ENCODE measurements at places on chromosomes 7 and 10.

DNA sequence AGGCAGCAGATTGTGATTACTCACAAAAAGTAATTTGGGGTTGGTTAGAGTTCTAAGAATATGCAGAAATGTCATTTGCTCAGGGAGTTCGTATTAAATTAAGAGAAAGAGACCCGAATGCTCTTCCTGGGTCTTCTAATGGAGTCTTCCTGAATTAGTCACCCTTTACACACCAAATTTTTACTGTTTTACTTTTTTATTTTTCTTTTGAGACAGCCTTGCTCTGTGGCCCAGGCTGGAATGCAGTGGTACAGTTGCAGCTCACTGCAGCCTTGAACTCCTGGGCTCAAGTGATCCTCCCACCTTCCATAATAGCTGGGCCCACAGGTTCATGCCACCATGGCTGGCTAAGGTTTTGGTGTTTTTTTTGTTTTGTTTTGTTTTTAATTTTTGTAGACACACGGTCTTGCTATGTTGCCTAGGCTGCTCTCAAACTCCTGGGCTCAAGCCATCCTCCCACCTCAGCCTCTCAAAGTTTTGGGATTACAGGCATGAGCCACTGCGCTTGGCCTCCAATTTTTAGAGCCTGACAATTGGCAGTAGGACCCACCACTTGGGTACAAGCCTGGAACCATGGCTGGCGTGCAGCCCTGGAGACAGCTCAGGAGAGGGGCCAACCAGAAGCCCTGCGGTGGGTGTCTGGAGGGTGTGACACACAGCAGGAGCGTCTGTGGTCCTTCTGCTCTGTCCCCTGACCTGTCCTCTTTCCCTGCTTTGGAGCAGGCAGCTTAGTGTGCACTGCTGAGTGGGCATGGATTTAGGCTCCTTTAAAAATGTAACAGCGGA is 16.4 kb upstream of the BHLHA15 start:
- DNase-seq: peak; percentile 20

DNA sequence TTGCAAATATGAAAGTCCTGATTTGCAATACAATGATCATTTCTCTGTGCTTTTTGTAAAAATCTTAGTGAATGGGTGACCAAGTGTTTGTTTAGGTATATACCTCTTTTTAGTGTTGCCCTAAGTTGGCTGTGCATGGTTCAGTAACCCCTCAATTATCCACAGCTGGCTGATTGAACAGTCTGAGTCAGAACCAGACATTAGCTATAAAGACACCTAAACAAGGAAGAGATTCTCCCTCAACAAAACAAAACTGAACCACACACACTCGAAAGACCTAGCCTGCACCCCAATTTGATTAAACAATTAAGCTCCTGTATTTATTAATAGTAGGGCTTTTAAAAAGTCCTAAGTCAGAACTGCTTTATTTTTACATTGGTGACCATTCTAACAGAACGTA is 2.8 kb downstream of the RSBN1L start:
- no peak for DNase-seq

GRCh38 chr10:99347672-99348071 is 18.5 kb downstream of the CNNM1 start:
- DNase-seq: no peak

DNA sequence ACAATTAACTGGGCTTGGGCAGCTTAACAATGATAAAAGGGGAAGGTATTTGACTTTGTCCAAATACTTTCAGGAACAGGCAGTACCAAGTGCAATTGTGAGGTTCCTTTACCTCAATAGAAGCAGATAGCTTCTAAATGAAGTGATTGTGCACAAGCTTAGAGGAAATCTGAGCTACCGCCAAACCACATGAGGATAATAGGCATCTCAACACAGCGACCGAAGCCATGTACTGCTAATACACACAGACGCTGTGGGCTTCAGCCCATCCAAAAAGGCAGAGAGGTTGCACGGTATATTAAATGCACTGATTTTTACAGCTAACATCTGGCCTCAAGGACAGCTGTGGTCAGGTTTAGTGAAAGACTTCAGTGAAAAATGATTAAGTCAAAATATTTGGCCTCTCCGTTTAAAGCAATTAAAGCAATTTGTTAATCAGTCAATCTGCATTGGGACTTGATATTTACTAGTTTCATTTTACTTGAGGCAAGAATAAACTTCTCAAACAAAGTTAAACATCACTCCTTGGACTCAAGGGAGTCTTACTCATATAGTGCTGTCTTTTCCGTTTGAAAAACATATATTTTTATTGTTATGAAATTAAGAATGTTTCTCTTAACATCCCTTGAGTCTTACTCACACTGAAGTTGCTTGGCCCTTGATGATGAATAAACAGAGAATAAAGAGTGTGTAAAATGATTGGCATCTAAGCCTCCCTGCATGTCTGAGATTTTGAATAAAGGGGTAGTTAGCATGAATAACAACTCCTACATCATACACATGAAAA is 306.3 kb downstream of the C7orf25 start:
- no peak for DNase-seq

DNA sequence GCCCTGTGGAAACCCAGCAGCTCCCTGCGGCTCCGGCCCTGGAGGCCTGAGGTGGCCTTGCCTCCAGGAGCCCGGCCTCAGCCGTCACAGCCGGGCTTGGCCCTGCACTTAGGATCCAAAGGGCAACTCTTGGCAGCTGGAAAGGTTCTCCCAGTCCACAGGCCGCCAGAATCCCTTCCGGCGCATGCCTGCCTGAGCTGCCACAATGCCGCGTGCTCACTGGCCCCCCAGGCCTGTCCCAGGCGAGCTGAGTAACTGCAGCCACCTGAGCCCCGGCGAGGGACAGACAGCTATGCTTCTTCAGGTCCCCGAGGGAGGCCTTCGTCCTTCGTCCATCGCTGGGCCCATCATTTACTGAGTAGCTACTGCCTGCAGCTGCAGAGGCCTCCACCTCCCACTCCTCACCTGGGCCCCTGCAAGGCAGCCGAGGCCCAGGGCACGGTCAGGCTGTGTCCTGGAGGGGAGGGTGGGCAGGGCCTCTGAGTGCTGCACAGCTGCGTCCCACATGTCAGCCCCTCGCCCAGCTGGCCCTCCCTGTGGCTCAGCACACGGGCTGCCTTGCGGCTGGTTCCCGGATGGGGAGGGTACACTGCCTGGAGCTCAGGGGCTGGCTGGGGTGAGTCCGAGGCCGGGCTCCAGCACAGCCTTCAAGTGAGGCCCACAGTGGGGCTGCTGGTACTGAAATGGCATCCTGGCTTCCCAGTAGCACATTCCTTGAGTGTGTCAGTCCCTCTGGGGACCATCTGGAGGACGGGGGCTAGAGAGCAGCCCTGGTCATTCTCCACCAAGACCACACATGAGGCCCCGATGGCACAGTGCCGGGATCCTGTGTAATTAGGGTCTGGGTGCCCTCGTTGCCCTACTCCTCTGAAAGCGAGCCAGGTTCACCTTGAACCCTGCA is 172.5 kb downstream of the ELFN1 start:
- DNase-seq: peak; percentile 7

GRCh38 chr7:66092654-66093053 is 17.0 kb downstream of the ASL start:
- no peak for DNase-seq

DNA sequence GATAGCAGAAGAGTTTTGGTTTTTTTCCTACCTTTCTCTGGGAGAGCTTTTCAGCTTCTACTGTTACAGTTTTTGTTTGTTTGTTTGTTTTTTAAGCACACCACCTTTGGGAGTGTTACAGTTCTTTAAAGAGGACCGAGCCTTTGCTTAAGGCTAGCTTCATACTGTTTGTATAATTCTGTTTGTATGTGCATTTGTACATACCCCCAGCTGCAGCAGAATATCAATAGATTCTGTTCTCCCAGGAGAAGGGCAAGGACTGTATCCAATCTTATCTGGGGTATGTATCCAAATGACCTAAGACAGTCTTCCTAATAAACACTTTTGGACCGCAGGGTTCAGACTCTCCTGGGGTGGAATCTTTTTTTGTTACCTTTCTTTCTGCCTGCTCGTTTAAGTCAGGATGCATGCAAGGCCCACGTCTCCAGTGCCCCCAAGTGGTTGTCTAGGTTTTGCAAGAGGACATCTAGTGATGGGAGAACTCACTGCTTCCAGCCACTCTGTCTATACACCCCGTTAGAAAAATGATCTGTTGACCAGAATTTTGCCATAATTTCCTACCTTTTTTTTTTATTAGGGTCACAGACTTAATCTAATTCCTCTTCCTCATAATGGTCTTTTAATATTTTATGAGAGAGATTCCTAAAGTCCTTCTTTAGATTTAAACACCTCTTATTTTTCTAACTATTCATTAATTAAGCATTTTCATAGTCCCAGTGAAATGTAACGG is 23.9 kb downstream of the NRF1 start:
- peak; percentile 86 for DNase-seq

- no peak for DNase-seq
These were observed 8.5 kb downstream of the RASSF4 start for GRCh38 chr10:44968091-44968490.

DNA sequence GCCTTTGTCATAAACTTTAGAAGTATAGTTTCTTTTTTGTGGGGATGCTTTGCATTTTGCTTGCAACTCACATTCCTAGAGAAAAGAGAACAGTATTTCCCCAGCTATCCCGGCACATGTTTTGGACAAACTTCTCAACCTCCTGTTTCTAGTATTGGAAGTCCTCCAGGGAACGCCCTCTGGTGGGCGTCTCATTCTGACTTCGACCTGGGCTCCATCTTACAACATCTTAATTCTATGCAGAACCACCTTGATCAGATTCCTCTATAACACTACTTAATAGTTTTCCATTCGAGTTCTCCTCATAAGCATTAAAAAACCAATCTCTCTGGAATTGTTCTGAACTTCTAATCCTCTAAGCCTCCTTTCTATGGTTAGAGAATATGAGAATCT is 139.5 kb upstream of the FZD8 start:
- DNase-seq: no peak

GRCh38 chr10:113493195-113493594 is 59.7 kb upstream of the HABP2 start:
- DNase-seq: peak; percentile 1

DNA sequence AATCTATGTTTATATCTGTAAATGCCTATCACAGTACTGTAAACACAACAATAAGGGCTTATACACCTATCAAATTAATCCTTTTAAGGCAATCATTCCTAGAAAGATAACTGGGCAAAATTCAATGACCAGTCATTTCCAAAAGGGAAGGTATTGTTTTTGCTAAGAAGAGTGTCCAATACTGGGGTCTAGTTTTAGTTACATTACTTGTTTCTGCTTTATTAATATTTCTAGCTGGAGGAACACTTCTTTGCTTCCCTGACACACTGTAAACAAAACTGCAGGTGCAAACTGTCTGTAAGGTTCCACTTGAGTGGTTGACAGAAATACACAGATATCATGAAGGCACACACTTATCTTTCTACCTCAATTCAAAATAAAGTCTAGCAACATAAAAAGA is 84.2 kb upstream of the FAM133B start:
- DNase-seq: no peak

- DNase-seq: peak; percentile 58
These were observed 334.3 kb downstream of the CACNA2D1 start for GRCh38 chr7:82109288-82109687.
